IPS DF 19.7 (cell line): ENCODE measurements at places on chromosomes 7 and 10.

DNA sequence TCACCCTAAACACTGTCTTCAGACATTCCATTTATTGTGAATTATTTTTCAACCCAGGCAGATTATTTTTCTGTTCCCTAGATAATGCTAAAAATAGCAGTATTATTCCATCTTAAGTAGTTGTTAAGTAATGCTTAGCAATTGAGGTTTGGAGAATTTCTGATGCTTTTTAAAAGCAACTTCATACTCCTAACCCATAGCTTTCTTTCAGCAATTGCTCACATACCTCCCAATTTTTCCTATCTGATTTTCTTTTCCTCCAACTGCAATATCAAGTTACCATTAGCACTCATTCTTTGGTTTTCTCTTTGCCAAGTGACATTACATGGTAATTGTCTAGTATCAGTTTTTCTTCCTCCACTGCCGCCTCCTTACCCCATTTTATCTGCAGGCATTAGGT is 104.7 kb downstream of the GPR85 start:
- DNase-seq, result no peak

DNA sequence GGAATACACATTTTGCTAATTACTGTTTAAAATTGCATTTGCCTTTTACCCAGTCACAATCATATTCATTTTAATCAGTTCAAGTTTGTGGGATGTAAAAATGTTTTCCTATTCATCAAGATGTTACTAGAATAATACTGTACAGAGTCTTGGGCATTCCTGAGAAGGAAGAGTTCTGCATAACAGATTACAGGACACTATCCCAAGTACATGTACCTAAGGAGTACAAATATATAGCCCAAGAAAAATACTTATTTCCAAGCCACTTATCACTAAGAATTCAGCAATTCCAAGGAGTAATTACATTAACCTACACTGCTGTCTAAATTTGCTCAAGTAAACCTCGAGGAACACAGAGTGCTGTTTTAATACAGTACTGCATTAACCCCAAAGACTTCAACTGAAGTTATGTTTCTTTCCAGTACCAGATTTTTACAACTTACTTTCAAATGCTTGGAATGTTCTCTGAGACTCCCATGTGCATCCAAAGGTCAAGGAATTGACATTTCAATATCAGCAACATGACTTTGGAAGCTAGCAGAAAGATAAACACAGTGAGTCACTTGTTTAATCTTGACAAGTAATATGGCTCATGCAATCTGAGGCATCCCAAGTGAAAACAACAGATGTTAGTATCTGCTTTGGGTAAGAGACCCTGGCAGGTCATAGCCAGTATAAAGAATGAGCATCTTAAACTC is 125.4 kb upstream of the BET1 start:
- no peak for DNase-seq

GRCh38 chr7:69272101-69272500 is 326.2 kb upstream of the AUTS2 start:
- DNase-seq, result no peak

DNA sequence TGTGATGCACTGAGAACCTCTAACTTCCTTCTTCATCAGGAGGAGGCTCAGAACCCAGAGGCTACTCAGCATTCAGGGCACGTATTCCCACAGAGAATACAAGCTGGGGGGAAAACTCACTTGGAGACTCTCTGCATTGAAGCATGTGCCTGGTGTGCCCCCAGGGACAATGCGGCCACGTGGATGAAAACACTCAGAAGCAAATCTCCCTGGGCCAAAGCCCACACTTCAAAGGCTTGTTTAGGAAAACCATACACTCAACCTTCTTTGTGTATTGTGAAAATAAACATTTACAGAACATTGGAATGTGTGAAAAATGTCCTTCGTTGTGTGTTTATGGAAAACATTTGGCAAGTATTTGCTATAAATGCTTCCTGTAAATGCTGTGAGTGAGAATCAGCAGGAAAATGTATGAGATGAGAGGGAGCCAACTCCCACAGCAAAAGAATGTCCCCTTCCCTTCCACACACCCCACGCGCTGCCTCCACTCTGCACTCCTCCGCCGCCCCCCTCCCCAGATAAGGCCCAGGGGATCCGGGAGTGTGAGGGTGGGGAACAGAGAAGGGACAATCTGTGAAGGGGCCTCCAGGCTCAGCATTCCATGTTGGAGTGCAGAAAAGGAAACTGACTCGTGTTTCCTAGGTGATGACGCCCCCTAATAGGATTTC is 339.5 kb downstream of the ELMO1 start:
- DNase-seq, result no peak

- no peak for DNase-seq
Observed at GRCh38 chr7:70529436-70529835, 602.5 kb upstream of the GALNT17 start.

GRCh38 chr10:115996031-115996430 is 277.0 kb downstream of the GFRA1 start:
- DNase-seq, result peak; percentile 63

GRCh38 chr7:118517275-118517674 is 292.8 kb downstream of the ANKRD7 start:
- no peak for DNase-seq

- no peak for DNase-seq
Observed at GRCh38 chr7:18529239-18529638, 33.7 kb downstream of the HDAC9 start.

DNA sequence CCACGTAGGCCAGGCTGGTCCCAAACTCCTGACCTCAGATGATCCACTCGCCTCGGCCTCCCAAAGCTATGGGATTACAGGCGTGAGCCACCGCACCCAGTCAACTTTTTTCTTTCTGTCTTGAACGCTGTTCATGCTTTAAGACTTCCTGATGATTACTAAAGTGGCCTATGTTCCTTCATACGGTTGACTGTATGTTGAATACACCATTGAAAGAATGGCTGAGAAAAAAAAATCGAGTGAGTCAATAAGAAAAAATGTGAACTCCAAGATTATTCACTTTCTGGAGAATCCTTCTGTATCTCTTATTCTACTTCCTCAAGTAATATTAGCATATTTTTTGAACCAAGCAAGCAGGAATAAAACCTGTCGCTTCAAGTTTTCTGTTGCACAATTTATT is 955.0 kb downstream of the GATA3 start:
- DNase-seq, result no peak

- no peak for DNase-seq
Observed at GRCh38 chr7:82156893-82157292, 286.7 kb downstream of the CACNA2D1 start.

DNA sequence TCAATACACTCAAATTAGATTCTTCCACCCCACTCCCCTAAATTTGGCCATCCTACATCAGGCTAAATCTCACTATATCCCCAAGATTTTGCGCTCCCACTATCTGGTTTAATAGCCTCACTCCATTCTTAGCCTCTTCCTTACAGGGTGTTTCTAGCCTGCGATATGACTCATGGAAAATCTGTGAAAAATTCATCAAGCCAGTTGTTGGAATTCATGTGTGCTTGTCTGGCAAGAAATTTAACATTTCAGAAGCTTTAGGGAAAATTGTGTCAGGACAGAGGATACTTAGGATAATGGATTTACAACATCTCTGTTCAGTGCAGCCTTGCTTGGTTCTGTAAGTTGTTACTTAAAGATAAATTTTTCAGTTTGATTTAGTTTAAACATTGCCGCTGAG is 1249.9 kb upstream of the AUTS2 start:
- no peak for DNase-seq

DNA sequence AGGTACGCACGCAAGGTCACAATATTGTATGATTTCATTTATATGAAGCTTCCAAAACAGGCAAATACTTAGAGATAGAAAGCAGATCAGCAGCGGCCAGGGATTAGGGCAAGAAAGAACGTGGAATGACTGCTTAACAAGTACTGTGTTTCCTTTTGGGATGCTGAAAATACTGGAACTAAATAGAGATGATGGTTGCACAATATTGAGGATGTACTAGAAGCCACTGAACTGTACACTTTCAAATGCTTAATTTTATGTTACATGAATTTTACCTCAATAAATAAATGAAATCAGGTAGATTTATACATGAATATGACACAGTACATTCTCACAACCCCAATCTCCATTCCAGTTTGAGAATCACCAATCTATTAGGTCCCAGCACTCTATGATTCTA is 15.6 kb downstream of the SEM1 start:
- DNase-seq, result no peak

DNA sequence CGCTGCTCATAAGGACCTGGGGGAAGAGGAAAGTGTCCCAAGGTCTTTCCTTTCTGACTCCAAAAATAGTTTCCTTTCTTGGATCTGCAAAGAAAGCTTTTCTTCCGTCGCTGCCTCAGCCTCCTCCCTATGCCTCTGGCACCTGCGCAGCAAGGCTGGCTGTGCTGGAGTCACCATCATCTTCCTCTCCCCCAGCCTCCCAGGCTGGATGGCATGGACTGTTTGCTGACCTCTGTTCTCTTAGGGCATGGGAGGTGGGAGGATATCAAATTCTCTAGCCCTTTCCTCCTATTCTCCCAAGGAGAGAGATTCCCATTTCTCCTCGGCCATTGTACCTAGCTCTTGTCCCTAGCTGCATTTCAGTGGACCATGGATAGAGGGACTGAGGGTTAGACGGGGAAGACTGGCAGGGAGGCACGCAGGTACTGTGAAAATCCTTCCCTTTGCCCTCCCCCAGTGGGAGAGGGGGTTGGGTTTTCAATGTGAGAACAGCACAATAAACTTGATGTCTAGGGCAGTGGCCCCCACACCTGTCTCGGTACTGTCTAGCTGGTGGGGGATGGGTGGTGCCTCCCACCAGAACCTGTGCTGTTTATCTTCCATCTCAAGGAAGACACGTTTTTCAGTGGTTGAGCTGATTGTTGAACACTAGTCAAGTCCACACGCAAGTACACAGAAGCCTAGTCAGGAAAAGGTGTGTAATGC is 2.6 kb downstream of the PPP1R35 start:
- DNase-seq, result no peak

GRCh38 chr7:80187279-80187678 is 52.6 kb downstream of the GNAI1 start:
- no peak for DNase-seq

GRCh38 chr10:8438603-8439002 is 384.1 kb downstream of the GATA3 start:
- no peak for DNase-seq

DNA sequence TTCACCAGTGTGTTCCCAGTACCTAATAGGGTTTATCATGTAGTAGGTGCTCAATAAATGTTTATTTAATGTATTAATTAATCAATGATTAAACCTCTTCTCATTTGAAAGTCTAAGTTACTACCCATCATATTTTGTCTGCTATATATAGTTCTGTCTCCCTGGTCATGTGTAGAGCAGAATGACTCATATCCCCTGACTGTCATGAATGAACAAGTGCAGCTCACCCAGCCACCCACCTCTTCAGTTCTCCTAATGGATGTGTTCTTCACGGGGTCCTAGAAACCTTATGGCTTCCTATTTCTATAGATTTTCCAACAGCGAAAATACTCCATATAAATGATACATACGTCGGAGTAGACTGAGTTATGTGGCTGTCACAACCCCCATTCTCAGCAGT is 64.5 kb downstream of the HIF1AN start:
- no peak for DNase-seq

DNA sequence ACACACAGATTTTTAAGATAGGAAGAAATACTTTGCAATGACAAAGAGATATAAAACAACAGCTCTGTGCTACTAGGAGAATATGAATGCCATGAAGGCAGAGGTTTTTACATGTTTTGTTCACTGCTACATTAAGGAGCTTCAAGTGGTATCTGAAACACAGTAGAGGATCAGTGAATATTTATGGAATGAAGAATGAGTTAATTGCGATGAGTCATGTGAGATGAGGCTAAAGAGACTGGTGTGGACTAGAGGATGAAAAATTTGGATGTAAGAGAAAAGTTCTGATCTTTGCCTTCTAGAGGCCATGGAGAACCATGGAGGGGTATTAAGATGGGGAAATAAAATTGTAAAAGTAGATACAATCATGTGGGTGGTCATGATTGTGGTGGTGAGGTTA is 434.2 kb downstream of the PHTF2 start:
- no peak for DNase-seq

DNA sequence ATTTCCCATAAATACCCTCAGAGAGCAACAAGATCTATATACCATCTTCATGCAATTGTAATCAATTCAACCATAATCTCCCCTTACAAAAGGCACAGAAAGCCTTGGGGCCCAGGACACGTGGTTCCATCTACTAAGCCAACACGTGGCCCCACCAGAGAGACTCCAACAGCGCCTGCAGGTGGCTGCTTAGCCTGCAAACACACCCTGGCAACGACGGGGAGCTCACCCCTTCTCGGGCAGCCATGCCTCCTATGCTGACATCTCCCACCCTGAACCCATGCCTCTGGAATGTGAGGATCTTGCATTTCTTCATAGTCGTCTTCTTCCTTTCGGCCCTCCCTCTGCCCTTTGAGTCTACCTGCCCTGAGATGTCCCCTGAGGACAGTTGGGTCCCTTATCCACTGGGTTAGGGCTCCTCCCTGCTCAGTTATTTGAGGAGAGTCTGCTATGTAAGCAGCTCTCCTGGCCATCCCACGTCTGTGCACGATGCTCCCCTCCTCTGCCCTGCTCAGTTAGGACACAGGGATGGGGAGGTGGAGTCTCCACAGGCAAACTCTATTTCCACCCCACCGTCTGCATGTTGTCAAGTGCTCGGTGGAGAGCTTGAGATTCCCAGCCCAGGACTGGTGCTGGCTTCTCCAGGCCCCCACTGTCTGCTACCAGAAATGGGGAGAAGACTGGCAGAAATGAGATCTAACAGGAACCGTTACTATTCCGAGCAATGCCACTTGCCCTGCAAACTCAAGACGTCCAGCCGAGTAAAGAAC is 36.5 kb downstream of the EBF3 start:
- no peak for DNase-seq

DNA sequence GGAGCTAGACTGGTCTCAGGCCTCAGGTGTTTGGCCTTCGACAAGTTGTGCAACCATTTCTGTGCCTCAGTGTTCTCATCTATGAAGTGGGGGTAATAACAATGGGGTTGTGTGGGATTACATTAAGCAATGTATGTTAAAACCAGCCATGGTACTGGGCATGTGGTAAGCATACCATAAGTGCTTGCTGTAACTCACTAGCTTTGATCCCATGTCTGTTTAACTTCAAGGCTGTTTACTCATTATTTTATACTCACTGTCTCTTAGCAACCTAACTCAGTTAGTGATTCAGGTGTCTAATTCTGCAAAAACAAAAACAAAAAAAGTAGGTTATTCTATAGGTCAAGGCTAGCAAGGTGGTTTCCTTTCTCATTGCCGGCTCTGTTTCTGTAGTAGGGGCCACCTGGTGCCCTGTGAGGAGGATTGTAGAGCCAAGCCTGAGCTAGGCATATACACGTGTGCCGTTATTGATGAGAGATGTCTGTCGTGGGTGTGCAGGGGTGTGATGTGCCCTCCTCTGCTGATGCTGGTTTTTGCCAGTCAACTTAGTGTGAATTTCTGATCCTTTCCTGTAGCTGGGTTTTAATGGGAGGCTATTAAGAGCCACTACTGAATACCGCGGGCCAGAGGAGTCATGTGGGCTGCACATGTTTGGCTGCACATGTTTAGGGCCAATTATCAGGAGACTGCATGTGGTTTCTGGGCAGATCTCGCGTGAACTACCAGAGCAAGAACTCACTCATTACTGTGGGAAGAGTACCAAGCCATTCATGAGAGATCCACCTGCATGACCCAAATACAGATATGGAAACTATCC is 56.2 kb downstream of the EEPD1 start:
- no peak for DNase-seq
